Left ventricle myocardium inferior (tissue), 1 donor: ENCODE measurements at places on chromosomes 12 and 14. TPM values are rescaled to one million over a fixed set of nuclear protein-coding genes. Genes with fewer than 3 reads are reported as not detected.

GRCh38 chr14:104877066-104877805, 12.2 kb downstream of the CEP170B start:
- DNase-seq = peak; percentile 10

DNA sequence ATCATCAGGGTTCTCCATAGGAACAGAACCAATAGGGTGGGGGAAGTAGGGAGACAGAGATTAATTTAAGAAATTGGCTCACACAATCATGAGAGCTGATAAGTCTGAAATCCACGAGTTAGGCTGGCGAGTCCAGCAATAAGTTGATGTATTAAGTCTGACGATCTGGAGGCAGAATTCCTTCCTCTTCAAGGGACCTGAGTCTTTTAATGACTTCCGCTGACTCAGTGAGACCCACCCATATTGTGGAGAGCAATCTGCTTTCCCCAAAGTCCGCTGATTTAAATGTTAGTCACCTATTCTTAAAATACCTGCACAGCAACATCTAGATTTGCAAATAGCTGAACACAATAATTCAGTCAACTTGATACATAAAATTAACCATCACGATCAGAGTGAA, 97.8 kb downstream of the SPTSSA start:
- DNase-seq = no peak

- no peak for DNase-seq
Measured at GRCh38 chr12:10052193-10052913, 21.9 kb downstream of the CLEC9A start.

DNA sequence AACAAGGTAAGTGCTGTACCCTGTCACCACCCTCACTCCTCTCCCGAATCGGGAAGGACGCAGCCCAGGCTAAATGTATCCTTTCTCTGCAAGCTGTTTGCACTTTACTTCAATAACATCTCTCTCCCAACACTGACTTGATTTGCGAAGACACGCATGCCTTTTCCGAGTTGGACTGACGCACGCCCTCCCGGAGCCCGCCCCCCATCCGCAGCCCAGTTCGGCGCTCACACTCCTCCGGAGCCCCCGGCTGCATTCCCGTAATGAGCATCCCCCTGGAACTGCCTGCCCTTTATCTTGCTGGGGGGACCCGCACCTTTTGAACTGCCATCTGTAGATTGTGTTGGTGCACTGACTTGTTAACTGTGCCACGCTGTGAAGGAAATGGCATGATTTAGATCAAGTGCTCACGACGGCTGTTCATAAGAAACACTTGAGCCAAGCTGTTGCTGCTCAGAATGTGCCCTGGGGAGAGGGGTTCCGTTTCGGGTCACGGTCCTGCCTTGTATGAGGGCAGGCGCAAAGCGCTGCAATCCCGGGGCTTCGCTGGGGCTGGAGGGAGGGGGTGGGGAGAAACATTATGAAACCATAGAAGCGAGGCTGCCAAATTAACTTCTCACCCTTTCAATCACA, 176.6 kb upstream of the CDKN3 start:
- peak; percentile 40 for DNase-seq

- DNase-seq = no peak
Measured at GRCh38 chr12:522692-523378, 63.1 kb downstream of the B4GALNT3 start.

DNA sequence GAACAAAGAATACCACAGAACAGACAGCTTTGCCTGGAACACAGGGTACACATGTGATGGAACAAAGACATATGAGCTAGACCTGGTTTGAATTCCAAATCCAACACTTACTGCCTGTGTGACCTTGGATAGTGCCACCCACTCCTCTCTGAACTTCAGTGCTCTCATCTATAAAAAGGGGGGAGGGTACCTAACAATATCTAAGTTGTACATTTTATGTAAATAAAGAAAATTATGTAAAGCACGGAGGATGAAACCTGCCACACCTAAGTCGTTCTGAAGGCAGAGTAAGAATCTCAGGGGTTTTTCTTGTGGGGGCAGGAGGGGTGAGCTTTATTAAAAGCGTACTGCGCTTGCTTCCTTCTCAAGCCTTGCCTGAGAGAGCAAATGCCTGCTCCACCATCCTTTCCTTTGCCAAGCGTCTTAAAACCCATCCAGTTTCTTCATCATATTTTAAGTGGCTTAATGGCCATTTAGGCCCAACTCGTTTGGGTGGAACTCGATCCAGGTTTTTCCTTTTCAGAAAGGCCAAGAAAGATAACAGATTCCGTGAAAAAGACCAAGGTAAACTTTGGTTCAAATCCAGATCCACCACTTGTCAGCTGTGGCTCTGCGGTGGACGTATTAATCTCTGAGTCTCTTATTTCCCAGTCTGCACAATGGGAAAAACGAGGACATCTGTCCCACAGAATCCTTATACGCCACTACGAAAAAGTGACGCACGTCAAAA, 946 bp downstream of the DDX24 start:
- no peak for DNase-seq

- DNase-seq = no peak
Measured at GRCh38 chr12:27462151-27462694, 15.7 kb downstream of the SMCO2 start.

DNA sequence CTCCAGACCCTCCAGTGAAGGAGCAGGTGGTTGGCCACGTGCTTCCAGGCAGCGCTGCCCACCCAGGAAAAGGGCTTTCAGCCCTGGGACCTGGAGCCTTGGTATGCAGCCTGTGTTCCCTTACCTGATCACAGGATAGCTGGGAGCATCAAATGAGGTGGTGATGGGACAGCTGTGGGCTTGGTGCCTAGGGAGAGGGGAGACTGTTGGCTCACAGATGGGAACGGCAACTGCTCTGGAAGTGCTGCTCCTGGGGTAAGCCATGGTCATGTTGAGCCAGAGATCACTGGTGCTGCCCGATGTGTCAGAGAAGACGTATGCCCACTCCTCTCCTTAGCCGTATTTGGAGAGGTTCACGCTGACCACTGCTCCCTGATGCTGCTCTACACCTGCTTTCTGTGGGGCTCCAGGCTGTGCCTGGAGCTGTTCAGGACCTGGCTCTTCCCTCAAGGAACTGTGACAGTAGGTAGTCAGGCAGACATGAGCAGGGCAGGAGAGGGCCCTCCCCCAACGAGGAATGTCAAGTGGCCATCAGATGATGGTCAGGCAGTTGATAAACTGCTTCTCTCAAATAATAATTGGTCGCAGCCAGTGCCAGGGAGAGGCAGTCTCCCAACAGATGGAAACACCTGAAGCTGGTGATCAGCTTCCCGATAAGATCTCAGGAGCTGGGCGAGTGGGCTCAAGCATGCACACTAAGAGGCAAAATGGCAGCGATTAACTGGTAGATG, 2.8 kb upstream of the CYP46A1 start:
- DNase-seq = no peak

DNA sequence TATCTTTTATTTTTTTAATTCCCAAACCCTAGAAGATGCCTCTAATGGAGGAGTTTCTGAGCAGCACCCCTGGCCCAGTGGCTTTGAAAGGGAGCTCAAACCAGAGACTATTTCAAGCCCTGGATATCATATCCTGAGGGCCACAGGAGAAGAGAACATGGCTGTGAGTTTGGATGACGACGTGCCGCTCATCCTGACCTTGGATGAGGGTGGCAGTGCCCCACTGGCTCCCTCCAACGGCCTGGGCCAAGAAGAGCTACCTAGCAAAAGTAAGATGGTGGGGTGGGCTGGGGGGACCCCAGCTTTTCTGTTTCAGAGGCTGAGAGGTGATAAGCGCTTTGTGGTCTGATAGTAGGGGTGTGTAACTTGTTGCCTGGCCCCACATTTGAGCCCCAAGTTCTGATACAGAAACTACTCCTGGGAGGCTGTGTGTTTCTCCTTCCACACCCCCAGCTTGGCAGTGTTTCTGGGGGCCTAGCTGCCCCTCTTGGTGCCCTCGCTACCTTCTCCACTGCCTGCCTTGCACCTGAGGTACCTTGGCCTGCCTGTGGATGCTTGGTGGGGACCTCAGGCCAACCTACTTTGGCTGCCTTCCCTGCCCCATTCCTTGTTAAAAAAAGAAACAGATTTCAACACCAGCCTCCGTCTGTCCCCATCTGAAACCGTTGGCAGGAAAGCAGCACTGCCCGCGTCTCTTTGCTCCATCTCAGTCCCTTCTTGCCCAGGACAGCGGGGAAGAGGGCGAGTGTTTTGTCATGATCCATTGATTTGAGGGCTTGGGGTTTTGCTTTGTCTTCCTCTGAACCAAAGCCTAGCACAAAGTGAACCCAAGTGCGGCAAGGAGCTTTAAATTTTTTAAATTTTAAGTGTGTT, 5.7 kb downstream of the TPCN1 start:
- DNase-seq = peak; percentile 65

GRCh38 chr14:44863271-44863670, 98.5 kb downstream of the KLHL28 start:
- DNase-seq = no peak

DNA sequence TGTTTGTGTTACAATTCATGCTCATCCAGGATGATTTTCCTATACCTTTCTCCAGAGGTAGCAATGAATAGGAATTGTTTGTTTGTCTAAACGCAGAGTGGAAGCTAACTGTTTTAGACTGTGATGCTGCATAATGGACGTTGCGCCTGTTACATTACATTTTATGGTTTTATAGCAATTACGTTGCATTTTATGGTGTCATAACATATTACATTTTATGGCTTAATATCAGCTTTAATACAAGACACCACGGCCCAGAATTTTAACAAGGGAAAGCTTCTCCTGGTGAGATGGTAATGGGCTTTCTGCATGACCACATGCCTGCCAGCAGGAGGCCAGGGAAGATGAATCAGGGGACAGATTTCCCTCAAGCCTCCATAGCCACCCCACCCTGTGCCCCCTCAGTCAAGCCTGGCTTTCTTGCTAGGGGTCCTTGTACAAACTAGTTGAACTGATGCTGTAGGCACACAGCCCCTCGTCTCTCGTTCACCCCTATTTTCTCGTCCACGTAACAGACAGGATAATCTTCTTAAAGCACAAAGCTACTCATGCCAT, 56.5 kb downstream of the HSPB8 start:
- DNase-seq = no peak

Gene SERPINA12
- total RNA-seq = not detected

Gene RTL1
- not detected for total RNA-seq

Gene RFX4
- total RNA-seq = not detected
